ENCODE measurements at places on chromosomes 4 and X. TPM values are rescaled to one million over a fixed set of nuclear protein-coding genes. Genes with fewer than 3 reads are reported as not detected.

GRCh38 chr4:100421361-100421978 lies 96.4 kb downstream of the EMCN start:
- H3K4me3 ChIP-seq, result no peak overlapping the region
- peaks cover 3% of the 10 kb centered on the region for H3K4me1 ChIP-seq
- no peak for DNase-seq
- no peak overlapping the region for H3K27ac ChIP-seq

- H3K4me3 ChIP-seq, result peak overlapping the region; percentile 24
- no peaks in the 10 kb centered on the region for H3K27me3 ChIP-seq
- DNase-seq, result no peak
- H3K36me3 ChIP-seq, result no peaks in the 10 kb centered on the region
- no peak overlapping the region for H3K27ac ChIP-seq
Measured at GRCh38 chr4:3369781-3370674, 71.7 kb upstream of the HGFAC start.

GRCh38 chrX:38627683-38628082 lies 66.3 kb downstream of the TSPAN7 start:
- no peak overlapping the region for H3K4me3 ChIP-seq
- H3K4me1 ChIP-seq, result no peaks in the 10 kb centered on the region
- no peak for DNase-seq
- no peaks in the 10 kb centered on the region for H3K36me3 ChIP-seq
- H3K27me3 ChIP-seq, result no peaks in the 10 kb centered on the region
- no peak overlapping the region for H3K27ac ChIP-seq

DNA sequence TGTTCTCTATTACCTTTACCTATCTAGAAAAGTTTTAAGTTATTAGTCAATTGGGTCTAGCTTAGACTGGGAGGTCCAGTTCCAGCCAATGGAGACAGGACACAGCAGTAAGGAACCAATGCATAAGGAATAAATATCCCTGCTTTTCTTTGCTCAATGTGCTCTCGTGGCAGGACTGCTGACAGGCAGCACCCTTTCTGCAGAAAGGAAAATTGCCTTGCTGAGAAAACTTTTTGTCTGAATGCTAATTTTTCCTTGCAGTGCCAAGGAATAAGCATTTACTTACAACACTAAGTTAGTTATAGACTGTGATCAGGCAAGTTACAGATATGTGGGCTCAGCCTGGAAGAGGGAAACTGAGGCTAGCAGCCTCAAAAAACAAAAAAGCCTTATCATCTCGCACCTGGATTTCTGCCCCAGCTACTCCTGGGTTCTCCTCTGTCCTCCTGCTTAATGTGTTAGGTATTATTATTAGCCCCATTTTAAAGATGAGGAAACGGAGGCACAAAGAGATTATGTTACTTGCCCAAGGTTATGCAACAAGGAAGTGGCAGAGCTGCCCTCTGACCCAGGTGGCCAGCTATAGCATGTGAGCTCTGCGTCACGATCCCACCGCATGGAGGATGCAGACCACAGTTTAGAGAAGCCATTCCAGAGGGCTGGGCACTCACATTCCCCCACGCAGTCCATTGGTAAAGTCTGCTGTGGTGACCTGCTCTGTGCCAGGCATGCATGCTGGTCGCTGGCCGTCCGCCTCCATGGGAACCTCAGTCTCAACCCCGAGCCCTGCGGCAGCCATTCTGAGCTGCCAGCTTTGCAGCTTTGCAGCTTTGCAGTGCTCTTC lies 40.5 kb upstream of the C4orf50 start:
- no peak overlapping the region for H3K27ac ChIP-seq
- H3K27me3 ChIP-seq, result no peaks in the 10 kb centered on the region
- H3K4me3 ChIP-seq, result no peak overlapping the region
- H3K36me3 ChIP-seq, result no peaks in the 10 kb centered on the region
- no peak for DNase-seq

DNA sequence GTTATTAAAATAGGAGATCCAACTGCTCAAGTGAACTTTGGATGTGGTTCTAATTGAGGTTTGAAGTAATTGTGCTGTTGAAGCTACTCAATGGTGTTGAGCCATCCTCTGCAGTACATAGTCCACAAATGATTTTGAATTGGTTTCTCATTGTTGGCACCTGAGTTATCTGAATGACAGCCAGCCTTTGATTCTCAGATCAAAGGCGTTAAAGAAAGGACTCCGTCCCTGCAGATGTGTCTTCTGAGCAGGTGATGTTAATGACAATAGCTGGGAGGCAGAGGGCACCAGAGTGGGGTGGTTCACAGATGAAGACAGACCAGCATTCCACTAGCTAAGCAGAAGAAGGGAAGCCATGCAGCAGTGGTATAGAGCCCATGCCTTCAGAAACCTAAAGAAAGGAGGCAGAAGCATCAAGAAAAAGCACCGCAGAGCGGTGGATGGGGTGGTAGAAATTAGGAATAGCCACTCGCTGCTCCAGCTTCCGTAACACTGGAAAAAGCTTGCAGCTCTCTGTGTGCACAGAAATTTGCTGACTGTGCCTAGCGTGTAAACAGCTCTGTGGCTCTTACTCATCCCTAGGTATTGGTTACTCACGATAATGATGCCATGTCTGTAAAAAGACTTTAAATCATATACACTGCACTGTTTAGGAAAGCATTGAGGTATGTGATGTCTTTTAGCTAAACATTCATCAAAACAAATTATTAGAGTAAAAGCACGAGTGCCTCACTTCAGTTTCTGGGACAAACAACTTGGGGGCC lies 79.2 kb upstream of the CLCN4 start:
- no peak for DNase-seq
- H3K27ac ChIP-seq, result no peak overlapping the region
- no peaks in the 10 kb centered on the region for H3K27me3 ChIP-seq
- H3K36me3 ChIP-seq, result peaks cover 3% of the 10 kb centered on the region
- H3K4me3 ChIP-seq, result no peak overlapping the region
- peaks cover 2% of the 10 kb centered on the region for H3K4me1 ChIP-seq

- H3K36me3 ChIP-seq, result no peaks in the 10 kb centered on the region
- H3K27ac ChIP-seq, result no peak overlapping the region
- no peaks in the 10 kb centered on the region for H3K4me1 ChIP-seq
- no peaks in the 10 kb centered on the region for H3K27me3 ChIP-seq
- no peak for DNase-seq
Measured at GRCh38 chr4:36249610-36250009, 5.3 kb upstream of the ARAP2 start.

DNA sequence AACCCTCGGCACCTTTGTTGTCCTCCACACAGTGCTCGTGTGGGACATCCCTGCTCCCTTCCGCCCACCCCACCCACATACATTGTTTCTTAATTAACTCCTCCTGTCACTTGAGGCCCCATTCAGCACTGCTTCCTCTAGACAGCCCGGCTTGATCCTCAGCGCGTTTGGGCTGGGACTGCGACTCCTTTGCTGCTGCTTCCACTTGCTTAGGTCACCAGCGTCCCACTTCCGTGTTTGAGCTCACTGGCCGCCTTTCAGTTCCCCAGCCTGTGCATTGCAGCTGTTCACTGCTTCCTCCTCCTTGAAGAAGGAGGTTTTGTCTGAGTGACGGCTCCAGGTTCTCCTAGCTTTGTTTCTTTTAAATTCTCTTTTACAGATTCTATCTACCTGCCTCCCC lies 16.1 kb downstream of the RNF4 start:
- no peak overlapping the region for H3K27ac ChIP-seq
- no peaks in the 10 kb centered on the region for H3K36me3 ChIP-seq
- peak; percentile 78 for DNase-seq

DNA sequence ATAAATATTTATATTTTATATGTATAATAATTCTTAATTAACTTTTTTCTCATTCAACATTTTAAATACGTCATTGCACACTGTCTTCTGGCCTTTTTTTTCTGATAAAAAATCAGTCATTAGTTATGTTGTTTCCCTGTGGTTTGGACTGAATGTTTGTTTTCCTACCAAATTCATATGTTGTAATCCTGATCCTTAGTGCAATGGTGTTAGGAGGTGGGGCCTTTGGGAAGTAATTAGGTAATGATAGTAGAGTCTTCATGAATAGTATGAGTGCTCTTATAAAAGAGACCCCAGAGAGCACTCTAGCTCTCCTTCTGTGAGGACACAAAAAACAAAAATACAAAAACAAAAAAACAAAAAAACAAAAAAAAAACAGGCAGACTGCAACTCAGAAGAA lies 117.2 kb downstream of the GASK1B start:
- H3K4me1 ChIP-seq, result peaks cover 4% of the 10 kb centered on the region
- no peak for DNase-seq
- no peaks in the 10 kb centered on the region for H3K27me3 ChIP-seq
- no peak overlapping the region for H3K4me3 ChIP-seq

- H3K4me1 ChIP-seq, result no peaks in the 10 kb centered on the region
- H3K27ac ChIP-seq, result no peak overlapping the region
- no peak for DNase-seq
- H3K27me3 ChIP-seq, result no peaks in the 10 kb centered on the region
- no peak overlapping the region for H3K4me3 ChIP-seq
Measured at GRCh38 chr4:17528551-17529165, 13.7 kb downstream of the CLRN2 start.

DNA sequence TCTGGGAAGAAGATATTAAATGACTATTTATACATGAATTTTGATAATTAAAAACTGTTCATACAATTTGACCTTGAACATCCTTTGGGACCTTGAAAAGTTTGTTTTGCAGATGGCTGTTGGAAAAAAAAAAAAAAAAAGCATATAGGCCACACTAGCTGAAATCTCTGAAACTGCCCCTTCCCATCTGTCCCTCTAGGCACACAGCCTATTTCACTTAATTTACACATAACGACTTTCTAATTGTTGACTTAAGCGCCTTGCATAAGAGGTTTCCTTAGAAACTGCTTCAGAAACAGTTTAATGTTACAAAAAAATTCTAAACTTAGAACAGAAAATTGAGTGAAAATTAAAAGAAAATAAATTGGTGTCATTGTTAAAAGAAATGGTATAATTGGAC lies 131.0 kb downstream of the COX18 start:
- H3K4me3 ChIP-seq, result no peak overlapping the region
- no peak overlapping the region for H3K27ac ChIP-seq
- H3K27me3 ChIP-seq, result no peaks in the 10 kb centered on the region
- no peaks in the 10 kb centered on the region for H3K4me1 ChIP-seq

DNA sequence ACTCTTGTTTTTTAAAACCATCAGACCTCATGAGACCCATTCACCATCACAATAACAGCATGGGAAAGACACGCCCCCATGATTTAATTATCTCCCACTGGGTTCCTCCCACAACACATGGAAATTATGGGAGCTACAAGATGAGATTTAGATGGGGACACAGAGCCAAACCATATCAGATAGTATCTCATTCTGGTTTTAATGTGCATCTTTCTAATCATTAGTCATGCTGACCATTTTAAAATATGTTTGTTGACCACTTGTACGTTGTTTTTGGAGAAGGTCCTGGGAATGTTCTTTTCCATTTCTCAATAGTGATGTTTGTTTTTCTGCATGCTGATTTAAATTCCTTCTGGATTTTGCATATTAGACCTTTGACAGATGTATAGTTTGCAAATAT lies 119.0 kb downstream of the RTL3 start:
- no peaks in the 10 kb centered on the region for H3K27me3 ChIP-seq
- H3K27ac ChIP-seq, result no peak overlapping the region
- no peaks in the 10 kb centered on the region for H3K36me3 ChIP-seq

DNA sequence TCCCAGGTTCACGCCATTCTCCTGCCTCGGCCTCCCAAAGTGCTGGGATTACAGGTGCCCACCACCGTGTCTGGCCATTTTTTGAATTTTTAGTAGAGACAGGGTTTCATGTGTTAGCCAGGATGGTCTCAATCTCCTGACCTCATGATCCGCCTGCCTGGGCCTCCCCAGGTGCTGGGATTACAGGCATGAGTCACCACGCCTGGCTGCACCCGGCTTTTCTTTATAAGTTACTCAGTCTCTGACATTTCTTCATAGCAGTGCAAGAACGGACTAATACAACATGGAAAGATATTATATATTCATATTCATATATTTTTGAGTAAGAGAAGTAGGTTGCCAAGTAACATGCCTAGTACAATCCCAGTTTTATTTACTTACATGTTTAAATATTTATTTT lies 22.9 kb downstream of the SHROOM3 start:
- no peaks in the 10 kb centered on the region for H3K36me3 ChIP-seq
- H3K27me3 ChIP-seq, result no peaks in the 10 kb centered on the region
- no peak overlapping the region for H3K27ac ChIP-seq
- H3K4me1 ChIP-seq, result no peaks in the 10 kb centered on the region
- no peak for DNase-seq

GRCh38 chrX:103776546-103776945 lies at the start of gene PLP1:
TSS of gene PLP1 (plus strand) at chrX:103776840. CDS start at chrX:103776996, 156 bp downstream.
- H3K4me3 ChIP-seq, result no peak within 1 kb of the TSS
- no peaks in the 10 kb centered on the region for H3K36me3 ChIP-seq
- H3K27me3 ChIP-seq, result no peaks in the 10 kb centered on the region
- H3K27ac ChIP-seq, result no peak within 1 kb of the TSS
- no peak for DNase-seq

DNA sequence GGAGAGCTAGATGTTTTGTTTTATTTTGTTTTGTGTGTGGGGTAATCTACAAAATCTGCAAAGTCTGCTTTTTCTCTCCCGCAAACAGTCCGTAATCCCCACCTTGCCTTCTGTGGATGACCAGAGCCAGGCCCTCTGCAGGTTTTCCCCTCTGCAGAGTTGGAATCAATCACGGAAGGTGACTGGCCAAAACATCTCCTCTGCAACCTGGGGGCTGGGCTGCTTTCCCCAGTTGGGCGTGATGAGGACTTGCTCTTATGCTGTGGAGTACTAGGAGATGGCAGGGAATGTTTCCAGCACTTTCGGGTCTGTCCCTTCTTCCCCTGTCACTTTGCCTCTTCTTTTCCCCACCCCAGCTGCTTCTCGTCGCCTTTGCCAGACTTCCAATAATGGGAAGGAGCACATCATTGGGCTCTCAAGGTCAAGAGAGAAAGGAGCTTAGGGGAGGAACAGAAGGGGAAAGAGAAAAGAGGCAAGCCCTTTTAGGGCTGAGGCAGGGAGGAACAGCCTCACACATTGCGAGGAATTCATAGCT lies 1.1 kb downstream of the TMEM35A start:
- H3K27me3 ChIP-seq, result no peaks in the 10 kb centered on the region
- DNase-seq, result no peak
- no peak overlapping the region for H3K27ac ChIP-seq
- H3K4me3 ChIP-seq, result peak overlapping the region; percentile 50

GRCh38 chr4:60948008-60948407 lies 252.1 kb upstream of the ADGRL3 start:
- H3K36me3 ChIP-seq, result no peaks in the 10 kb centered on the region
- no peaks in the 10 kb centered on the region for H3K4me1 ChIP-seq
- no peak overlapping the region for H3K27ac ChIP-seq
- no peaks in the 10 kb centered on the region for H3K27me3 ChIP-seq
- no peak for DNase-seq

ZFX gene
- total RNA-seq, result 66.1 TPM

KLB gene
- total RNA-seq, result not detected

TSPAN7 gene
- 71.1 TPM for total RNA-seq

F9 gene
- not detected for total RNA-seq

SLC25A5 gene
- 133 TPM for total RNA-seq

STOX2 gene
- total RNA-seq, result 5.7 TPM

ZNF185 gene
- total RNA-seq, result 8.0 TPM

GPR101 gene
- total RNA-seq, result not detected

DDX53 gene
- not detected for total RNA-seq

EIF1AX gene
- 69.0 TPM for total RNA-seq

RASL11B gene
- total RNA-seq, result 5.7 TPM
